ENCODE measurements at places on chromosomes 2 and 18.

- H3K4me1 ChIP-seq: no peaks in the 10 kb centered on the region
- no peak for DNase-seq
- no peaks in the 10 kb centered on the region for H3K27me3 ChIP-seq
- H3K27ac ChIP-seq: no peak overlapping the region
- no peaks in the 10 kb centered on the region for H3K36me3 ChIP-seq
- no peak overlapping the region for H3K4me3 ChIP-seq
These were observed 92.0 kb downstream of the LRP1B start for GRCh38 chr2:142038826-142039225.

- H3K36me3 ChIP-seq: no peaks in the 10 kb centered on the region
- no peak overlapping the region for H3K4me3 ChIP-seq
- H3K4me1 ChIP-seq: no peaks in the 10 kb centered on the region
- H3K27me3 ChIP-seq: no peaks in the 10 kb centered on the region
- no peak for DNase-seq
These were observed 343.5 kb downstream of the MTX2 start for GRCh38 chr2:176612736-176613135.

DNA sequence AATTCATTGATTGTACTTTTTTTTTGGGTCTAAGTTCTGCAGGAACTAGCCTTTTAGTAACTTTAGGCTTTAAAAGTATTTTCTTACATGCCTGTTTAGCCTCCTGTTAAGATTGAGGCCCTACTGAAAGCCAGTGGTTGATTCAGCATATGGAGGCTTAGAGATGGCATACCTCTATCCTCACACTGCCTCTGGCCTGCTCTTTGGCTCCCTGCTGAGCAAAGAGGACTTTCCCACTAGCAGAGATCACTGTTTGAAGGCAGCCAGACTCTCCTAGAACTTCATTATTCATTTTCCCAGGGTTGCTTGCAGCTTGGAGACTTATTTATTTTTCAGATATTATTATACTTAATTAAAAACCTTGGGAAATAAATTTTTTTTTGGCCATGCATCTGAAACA is 405.6 kb upstream of the MEX3C start:
- no peaks in the 10 kb centered on the region for H3K27me3 ChIP-seq
- H3K27ac ChIP-seq: no peak overlapping the region
- H3K4me1 ChIP-seq: no peaks in the 10 kb centered on the region
- no peak overlapping the region for H3K4me3 ChIP-seq
- H3K36me3 ChIP-seq: no peaks in the 10 kb centered on the region

DNA sequence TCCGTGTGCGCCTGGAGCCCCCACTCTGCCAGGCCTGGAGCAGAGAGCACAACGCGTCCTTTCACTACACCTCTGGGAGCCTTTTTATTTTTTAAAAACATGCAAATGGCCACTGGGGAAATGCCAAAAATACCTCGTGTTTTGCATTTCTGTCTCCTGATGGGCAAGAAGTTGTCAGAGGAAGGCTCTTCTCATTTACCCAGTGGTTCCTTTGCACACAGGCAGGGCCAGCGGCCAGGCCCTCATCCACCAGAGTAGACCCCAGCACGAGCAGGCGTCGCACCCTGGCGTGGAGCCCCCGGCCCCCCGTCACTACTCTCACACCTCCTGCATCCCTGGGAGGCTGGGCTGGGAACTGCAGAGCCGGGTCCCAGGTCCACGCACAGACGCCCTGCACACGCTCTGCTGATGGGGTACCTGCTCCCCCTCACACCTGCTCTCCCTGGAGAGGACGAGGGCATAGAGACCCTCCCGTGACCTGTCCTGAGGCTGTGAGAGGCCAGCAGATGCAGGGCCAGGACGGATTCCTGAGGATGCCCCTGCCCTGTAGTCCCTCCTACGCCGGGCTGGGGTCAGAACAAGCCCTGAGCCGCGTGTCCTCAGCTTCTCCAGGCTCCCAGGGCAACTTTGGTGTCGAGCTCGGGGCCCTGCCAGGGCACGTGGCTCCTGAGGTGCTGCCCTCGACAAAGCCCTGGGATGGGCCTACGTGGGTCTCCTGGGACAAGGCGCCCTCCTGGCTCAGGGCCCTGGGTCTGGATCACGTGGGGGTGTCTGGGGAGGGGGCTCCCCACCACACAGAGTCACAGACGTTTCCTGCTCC is 65.0 kb downstream of the NFATC1 start:
- peaks cover 34% of the 10 kb centered on the region for H3K4me1 ChIP-seq
- peak overlapping the region; percentile 47 for H3K27ac ChIP-seq
- H3K27me3 ChIP-seq: no peaks in the 10 kb centered on the region
- DNase-seq: no peak
- H3K4me3 ChIP-seq: no peak overlapping the region

GRCh38 chr18:41905786-41906527 is 49.1 kb upstream of the PIK3C3 start:
- no peaks in the 10 kb centered on the region for H3K4me1 ChIP-seq
- no peak for DNase-seq
- no peak overlapping the region for H3K27ac ChIP-seq
- no peaks in the 10 kb centered on the region for H3K36me3 ChIP-seq
- H3K4me3 ChIP-seq: no peak overlapping the region
- H3K27me3 ChIP-seq: no peaks in the 10 kb centered on the region

DNA sequence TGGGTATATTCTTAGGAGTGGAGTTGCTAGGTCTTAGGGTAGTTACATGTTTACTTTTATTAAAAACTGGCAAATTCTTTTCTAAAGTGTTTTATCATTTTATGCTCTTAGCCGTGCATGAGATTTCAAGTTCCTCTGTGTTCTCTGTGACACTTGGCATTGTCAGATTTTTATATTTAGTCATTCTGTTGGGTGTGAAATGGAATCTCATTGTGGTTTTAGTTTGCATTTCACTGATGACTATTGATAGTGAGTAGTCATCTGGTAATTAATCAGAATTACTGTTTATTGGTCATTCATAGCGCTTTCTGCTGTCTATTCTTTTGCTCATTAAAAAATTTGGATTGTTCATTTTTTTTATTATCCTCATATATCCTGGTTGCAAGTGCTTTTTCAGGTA is 34.1 kb downstream of the RAB3GAP1 start:
- DNase-seq: no peak
- H3K4me1 ChIP-seq: no peaks in the 10 kb centered on the region
- H3K27me3 ChIP-seq: no peaks in the 10 kb centered on the region

GRCh38 chr2:6828299-6828584 is 37.5 kb downstream of the CMPK2 start:
- no peak overlapping the region for H3K4me3 ChIP-seq
- H3K27ac ChIP-seq: peak overlapping the region; percentile 31
- DNase-seq: no peak

DNA sequence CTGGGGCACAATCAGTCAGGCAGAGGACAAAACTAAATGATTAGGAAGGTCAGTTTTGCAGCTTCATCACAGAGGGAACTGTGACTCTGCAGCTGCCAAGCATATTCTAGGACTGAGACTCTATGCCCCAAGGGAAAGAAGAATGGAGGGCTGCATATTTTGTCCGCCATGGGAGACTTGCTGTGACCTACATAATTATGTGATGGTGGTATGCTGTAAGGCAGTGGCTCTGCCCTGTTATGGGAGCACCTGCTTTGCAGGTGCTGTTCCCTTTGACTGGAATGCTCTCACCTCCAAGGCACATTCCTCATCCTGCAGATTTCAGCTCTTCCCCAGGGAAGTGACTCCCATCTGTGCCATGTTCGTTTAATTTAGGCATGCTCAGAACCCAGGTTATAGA is 261.9 kb upstream of the EPHA4 start:
- H3K4me3 ChIP-seq: no peak overlapping the region
- H3K27ac ChIP-seq: no peak overlapping the region
- no peaks in the 10 kb centered on the region for H3K27me3 ChIP-seq

GRCh38 chr18:54218299-54218698 is 6.2 kb downstream of the MBD2 start:
- peaks cover 48% of the 10 kb centered on the region for H3K4me1 ChIP-seq
- no peak for DNase-seq
- H3K36me3 ChIP-seq: no peaks in the 10 kb centered on the region
- H3K27ac ChIP-seq: no peak overlapping the region
- no peak overlapping the region for H3K4me3 ChIP-seq

DNA sequence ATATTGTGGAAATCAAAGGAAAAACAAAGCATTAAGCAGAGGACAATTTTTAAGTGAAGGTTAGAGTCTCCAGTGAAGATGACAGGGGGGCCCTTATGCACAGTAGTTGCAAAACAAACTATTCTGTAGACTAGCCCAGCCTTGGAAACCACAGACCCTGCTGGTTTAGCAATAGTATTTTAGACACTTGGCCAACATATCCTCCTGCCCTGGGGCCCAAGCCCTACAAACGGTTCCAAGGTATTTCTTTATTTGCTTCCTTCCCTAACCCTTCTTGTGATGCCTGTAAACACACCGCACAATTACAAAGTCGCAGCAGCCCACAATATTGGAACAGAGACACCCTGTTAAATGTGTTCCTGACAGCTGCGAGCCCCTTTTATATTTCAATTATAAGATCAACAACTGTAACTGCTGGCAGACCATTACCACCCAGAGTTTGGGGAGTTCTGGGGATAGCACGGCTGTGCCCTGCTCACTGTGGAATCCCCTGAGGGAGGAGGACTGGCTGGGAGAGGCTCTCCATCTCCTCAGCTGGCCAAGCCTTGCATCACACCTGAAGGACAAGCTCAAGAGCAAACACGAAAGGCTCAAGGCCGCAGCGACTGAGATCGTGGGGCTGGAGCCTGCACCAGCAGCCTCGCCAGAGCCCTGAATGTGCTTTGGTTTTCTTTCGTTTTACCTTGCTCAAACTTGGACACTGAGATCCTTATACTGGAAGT is 282.2 kb upstream of the ATP5MC3 start:
- no peak for DNase-seq
- no peak overlapping the region for H3K4me3 ChIP-seq
- no peaks in the 10 kb centered on the region for H3K36me3 ChIP-seq
- H3K27me3 ChIP-seq: no peaks in the 10 kb centered on the region
- H3K27ac ChIP-seq: no peak overlapping the region
- no peaks in the 10 kb centered on the region for H3K4me1 ChIP-seq

DNA sequence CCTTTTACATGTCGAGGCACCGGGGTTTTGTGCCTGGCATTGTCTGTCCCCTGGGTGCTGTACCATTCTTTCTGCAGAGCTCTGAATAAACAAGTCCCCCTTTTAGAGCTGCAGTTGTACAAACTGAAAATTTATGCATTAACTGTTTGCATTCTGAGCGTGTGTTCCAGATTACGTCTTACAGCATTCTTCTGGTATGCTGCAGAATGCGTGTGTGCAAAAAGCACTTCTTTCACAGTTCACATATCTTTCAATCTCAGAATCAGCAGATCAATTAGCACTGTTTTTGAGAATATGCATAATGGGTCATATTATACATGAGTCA is 27.5 kb downstream of the MEIS1 start:
- peaks cover 20% of the 10 kb centered on the region for H3K4me1 ChIP-seq
- no peak for DNase-seq
- H3K27me3 ChIP-seq: no peaks in the 10 kb centered on the region
- H3K27ac ChIP-seq: no peak overlapping the region

DNA sequence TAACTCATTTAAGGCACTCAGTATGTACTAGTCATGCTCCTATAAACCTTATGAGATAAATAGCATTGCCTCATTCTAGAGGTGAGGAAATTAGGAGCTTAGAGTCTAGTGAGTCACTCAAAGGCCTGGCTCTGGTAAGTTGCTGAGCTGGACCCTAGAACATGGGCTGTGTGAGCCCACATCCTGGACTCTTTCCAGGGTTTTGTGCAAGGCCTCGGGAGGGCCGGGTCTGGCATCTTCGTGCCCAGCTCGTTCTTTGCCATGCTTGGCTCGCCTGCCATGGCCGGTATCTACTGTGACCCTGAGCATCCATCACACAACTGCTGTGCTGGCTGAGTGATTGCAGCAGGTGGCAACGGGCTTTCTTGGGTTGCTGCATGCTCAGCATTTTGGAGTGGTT is 168.0 kb downstream of the LPIN1 start:
- H3K27me3 ChIP-seq: no peaks in the 10 kb centered on the region
- H3K4me1 ChIP-seq: no peaks in the 10 kb centered on the region
- H3K27ac ChIP-seq: no peak overlapping the region
- DNase-seq: no peak
- H3K36me3 ChIP-seq: no peaks in the 10 kb centered on the region
- no peak overlapping the region for H3K4me3 ChIP-seq

GRCh38 chr2:149819356-149819957 is 231.9 kb upstream of the MMADHC start:
- H3K4me1 ChIP-seq: no peaks in the 10 kb centered on the region
- H3K27me3 ChIP-seq: no peaks in the 10 kb centered on the region
- H3K36me3 ChIP-seq: no peaks in the 10 kb centered on the region

DNA sequence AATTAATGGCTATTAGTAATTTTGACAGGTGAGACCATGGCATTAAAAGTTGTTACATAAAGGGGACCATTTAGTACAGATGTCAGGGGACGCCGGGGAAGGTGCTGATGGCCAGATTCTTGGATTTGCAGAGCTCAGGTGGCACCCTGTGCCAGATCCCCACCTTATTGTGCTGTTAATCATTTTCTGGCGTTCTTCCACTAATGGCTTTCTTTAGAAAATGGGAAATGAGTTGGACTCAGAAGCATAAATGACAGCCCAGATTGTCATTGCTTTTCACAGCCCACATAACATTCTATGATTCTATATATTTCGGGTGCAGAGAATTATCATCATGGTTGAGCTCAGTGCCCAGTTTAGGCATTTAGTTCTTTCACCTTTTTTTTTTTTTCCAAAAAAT is 257.2 kb upstream of the TCF4 start:
- no peak overlapping the region for H3K4me3 ChIP-seq
- DNase-seq: no peak
- H3K36me3 ChIP-seq: no peaks in the 10 kb centered on the region
- no peaks in the 10 kb centered on the region for H3K27me3 ChIP-seq

GRCh38 chr18:4631239-4631638 is 176.1 kb upstream of the DLGAP1 start:
- no peaks in the 10 kb centered on the region for H3K4me1 ChIP-seq
- H3K27me3 ChIP-seq: no peaks in the 10 kb centered on the region
- H3K27ac ChIP-seq: no peak overlapping the region

DNA sequence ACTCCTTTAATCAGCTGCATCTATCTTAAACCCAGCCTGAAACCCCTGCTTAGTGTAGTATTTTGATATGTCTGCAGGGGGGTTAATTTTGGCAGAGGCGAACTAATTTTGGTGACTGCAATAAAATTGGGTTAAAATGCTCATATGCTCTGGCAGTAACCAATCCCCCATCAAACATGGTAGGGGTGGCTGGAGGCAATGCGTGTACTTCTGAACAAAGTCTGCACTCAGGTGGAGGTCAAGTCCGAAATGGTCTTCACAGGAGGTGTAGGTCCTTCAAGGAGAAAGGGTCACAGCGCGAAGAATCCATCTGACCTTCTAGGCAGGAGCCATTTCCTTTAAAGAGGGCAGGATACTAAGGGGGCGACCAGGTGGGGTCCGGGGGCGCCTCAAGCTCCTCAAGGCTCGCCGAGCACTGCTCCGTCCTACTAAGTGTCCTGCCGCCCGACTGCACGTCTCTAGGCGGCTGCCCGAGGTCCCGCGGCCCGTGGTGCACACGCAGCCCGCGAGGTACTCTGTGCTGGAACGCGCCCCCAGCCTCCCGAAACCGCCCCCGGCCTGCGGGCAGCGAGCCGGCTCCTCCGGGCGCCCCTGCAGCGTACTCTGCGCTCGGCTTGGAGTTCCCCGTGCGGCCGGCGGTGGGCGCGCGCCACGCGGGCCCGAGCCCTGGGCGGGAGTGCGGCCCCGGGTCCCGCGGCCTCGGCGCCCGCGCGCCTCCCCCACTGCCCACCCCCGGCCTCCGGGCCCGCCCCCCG is 1.7 kb upstream of the LDLRAD4 start:
- no peaks in the 10 kb centered on the region for H3K36me3 ChIP-seq
- H3K4me1 ChIP-seq: peaks cover 21% of the 10 kb centered on the region
- H3K4me3 ChIP-seq: peak overlapping the region; percentile 66
- DNase-seq: no peak

Measured in tibial nerve (tissue), 4 donors.